ENCODE measurements at places on chromosomes 3 and 15.
A peak's percentile ranks its signal among the peaks of the same experiment; 100 is the strongest.

DNA sequence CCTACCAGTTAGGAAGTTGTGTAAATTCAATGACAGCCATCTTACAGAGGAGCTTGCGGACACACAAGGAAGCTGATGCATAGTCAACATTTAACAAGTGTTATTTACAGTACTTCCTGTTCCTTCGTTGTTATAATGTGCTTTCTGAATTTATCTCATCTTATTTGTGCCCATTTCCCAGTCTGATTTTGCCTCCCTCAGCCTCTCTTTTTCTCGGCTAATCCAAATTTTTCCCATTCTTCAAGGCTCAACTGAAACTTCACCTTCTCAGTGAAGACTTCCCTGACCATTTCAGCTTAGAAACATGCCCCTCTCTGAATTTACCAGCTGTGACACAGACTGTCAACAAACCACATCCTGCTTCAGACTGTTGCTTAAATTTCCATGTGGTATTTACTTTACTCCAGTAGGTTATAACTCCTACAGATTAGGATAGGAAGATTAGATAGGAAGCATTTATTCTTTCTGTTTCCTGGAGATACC lies 55.7 kb upstream of the CP start:
- no peak for DNase-seq

DNA sequence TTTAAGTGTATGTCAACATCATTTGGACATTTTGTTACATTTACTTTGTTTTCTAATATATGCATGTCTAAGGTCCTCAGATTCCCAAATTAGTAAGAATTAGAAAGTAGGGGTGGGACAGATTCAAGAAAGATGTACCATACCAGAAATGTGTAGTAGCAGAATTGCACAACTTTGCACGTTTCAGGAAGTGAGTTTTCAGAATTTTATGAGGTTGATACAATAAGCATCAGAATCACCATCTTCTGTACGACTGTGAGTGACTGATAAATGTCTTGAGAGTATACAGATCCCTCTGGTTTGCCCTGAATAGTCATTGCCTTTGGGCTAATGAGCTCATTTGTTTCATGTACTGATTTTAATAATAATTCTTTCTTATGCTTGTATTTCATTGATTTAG lies 9.3 kb downstream of the ARIH2 start:
- DNase-seq = no peak

- no peak for DNase-seq
Observed at GRCh38 chr3:123157209-123157597, 44.5 kb upstream of the SEC22A start.

DNA sequence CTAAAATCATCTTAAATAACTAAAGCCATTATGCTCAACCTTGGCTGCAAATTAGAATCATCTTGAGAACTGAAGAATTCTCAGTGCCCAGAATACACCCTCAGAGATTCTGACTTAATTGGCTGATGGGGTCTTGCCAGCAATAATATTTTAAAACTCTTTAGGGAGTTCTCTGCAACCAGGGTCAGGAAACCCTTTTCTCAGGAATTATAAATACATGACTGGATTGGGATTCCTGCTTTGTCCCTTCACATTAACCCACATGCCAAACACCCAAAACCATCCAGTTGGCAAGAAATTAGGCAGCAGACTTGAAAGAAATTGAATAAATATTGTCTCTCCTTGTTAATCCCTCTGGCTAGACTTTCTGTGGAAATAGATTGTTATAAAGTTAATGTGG lies 482.3 kb upstream of the NECTIN3 start:
- no peak for DNase-seq

- DNase-seq = no peak
Observed at GRCh38 chr15:63524316-63525015, 20.1 kb downstream of the USP3 start.

DNA sequence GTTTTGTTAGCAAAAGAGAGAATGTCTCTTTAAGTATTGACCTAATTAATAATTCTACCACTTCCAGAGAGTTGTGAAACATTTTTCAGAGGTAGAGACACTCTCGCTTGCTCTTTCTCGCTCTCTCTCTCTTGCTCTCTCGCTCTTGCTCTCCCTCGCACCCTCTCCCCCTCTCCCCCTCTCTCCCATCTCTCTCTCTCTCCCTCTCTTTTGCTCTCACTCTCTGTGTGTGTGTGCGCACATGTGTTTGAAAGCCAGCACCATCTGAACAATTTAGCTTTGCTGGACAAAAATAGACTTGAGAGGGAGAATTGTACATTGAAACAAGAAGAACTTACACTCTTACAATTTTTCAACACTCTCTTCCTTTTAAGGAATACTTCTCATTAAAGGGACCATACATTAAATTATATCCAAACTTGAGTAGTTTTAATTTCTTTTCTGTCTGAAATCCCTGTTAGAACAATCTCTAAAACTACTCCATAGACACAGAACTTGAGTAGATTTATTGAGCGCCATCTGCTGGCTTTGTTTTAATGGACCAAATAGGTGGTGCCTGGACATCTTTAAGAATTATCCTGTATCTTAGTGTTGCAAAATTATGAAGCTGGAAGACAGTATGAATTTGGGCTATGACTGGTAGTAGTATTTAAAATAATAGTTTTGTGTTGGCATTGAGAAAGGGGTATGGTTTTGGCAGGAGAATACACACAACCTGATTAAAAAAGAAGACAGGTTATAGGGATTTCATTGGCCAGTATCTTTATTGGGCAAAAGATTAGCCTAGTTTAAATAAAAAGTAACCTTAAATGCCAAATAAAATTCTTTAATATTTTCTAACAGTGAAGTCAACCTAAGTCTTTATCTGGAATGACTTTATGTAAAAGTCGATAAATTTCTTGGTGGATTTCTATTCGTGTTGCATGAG lies 124.6 kb downstream of the AKAP13 start:
- DNase-seq = peak; percentile 21

DNA sequence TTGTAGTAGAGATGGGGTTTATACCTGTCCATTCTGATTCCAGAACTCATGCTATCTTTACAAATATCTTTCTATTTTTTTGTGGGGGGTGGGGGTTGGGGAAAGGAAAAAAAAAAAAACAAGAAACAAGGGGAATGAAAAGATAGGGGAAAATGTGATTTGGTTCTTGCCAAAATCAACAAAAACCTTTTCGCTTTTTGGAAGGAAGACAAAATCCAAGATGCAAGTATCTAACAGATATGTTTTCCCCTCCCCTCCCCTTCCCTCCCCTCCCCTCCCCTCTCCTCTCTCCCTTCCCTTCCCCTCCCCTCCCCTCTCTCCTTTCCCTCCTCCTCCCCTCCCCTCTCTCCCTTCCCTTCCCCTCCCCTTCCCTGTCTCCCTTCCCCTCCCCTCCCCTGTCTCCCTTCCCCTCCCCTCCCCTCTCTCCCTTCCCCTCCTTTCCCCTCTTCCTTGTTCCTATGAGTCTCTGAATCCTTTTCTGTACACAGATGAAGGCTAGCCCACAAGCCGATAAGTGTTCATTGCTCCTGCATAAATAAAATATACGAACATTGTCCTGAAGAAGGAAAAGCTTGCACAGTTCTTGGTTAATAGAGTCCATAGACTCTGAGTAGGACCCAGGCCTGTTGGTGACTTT lies 551.9 kb downstream of the EDEM1 start:
- no peak for DNase-seq

GRCh38 chr15:83930392-83931212 lies 276.7 kb downstream of the ADAMTSL3 start:
- DNase-seq = no peak

GRCh38 chr15:71654042-71654719 lies 156.2 kb upstream of the NR2E3 start:
- no peak for DNase-seq
